IMR-90 (cell line): ENCODE measurements at places on chromosomes 3 and 15.

- no peak for DNase-seq
Measured at GRCh38 chr3:146530609-146531008, 13.8 kb downstream of the PLSCR1 start.

DNA sequence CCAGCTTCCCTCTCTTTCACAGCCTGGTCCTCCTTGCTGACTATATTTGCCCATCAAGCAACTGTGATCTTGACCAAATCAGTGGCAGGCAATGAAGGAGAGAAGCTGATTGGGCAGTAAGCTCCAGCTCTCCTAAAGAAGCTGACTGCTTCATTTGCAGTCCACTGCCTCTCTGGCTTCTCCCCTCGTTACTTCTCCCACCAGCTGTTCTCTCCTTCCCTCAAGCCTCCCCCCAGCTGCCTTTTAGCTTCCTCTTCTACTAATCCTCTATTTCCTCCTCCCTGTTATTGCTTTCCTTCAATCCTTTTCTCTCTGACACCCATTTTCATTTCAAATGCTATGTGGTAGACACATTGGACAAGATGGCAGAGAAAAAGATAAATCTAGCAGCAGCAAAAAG lies 474.7 kb upstream of the UBE2E2 start:
- no peak for DNase-seq

DNA sequence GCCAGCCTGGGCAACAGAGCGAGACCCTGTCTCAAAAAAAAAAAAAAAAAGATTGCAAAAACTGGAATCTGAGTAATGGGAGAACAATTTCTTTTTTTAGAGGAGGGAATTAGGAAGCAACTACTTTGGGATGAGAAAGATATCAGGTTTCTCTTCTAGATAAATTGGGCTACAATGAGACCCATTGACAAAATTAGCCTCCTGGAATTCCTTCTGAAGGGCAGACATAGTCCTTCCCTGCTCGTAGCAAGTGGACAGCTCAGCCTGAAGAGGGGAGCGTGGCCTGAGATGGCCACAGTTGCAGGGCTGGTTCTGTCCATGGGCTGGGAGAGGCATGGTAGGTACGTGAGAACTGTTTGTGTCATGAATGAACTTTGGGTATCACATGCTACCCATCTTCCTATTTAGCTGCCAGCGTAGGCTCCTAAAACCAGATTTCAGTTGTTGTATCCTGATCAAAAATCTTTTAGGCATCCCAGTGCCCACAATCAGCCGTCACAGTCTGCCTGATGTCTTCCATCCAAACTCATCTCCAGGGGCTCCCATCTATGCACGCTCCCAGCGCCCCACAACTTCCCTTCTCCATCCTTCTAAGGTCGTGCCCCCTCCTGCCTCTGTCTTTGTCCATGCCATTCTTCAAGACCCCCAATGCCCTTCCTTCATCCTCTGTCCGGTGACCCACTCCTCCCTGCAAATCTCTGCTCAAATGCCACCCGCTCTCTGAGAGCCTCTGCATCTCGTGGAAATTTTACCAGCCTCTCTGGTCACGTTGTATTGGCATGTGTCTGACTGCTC lies 92.0 kb upstream of the NR2E3 start:
- no peak for DNase-seq

DNA sequence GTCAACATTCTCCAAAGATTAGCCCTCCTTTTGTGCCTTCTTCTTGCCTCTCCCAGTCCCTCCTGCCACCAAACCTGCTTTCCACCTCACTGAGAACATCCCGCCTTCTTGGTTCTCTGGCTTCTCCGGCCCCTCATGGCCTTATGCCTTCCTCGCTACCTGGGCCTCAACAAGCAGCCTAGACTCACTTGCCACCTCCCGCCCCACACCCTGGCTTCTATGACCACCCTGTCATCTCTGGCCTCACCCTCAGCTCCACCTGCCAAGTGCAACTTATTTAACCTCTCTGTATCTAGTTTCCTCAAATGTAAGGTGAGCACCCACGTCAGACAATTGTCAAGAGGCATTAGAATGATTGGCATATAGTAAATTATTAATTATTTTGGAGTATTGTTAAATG lies 68.8 kb upstream of the MEX3B start:
- no peak for DNase-seq

- DNase-seq: no peak
Measured at GRCh38 chr3:184514171-184514490, 47.5 kb upstream of the EPHB3 start.

DNA sequence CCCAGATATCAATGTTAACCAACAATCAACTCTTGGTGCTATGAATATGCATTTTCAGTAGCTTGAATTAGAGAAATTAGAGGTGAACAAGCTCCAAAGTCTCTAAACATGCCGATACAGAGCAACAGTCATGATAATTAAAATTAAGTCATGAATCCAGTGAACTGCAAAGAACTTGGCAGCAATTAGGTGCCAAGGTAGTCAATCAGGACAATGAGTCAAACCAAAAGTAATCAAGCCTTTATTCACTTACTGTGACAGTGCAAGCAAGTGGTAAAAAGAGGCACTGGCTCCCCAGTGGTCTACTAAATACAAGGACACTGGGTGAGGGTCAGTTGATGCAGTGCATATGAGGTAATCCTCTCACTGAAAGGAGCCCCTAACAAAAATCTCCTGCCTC lies 1.8 kb downstream of the ZNF770 start:
- DNase-seq: no peak

- DNase-seq: no peak
Measured at GRCh38 chr15:65277015-65277414, 9.7 kb downstream of the PARP16 start.

- DNase-seq: no peak
Measured at GRCh38 chr3:4849136-4849535, 130.1 kb upstream of the BHLHE40 start.

DNA sequence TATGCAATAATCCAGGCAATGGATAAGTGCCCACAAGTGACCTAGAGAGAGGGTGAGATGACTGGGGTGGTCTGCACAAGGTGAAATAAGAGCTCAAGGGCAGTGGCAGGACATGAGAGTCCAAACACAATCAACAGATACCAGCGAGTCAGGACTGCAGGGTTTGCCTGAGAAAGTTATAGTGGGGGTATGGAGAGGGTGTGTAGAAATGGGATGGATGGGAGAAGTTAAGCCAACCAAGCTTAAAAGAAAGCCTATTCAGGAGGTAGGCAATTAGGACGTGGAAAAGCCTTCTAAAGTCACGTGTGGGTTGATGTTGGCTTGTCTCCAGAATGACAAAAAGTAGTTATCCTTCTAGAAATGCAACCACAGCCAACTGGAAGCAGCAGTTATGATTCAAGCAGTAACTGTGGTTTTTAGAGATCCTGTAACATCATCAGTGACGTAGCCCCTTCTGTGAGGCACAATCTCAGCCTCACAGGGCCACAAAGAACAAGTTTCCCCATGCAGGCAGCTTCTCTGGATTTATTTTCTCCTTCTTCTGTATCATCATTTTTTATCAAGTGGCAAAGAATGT lies 56.1 kb downstream of the FAM174B start:
- DNase-seq: peak; percentile 21

- DNase-seq: peak; percentile 27
Measured at GRCh38 chr3:16137044-16137443, 37.4 kb upstream of the GALNT15 start.

GRCh38 chr3:13204177-13204581 lies 130.9 kb upstream of the IQSEC1 start:
- DNase-seq: no peak

GRCh38 chr15:65305776-65306175 lies 1.3 kb downstream of the RNU5B-1 start:
- DNase-seq: no peak

DNA sequence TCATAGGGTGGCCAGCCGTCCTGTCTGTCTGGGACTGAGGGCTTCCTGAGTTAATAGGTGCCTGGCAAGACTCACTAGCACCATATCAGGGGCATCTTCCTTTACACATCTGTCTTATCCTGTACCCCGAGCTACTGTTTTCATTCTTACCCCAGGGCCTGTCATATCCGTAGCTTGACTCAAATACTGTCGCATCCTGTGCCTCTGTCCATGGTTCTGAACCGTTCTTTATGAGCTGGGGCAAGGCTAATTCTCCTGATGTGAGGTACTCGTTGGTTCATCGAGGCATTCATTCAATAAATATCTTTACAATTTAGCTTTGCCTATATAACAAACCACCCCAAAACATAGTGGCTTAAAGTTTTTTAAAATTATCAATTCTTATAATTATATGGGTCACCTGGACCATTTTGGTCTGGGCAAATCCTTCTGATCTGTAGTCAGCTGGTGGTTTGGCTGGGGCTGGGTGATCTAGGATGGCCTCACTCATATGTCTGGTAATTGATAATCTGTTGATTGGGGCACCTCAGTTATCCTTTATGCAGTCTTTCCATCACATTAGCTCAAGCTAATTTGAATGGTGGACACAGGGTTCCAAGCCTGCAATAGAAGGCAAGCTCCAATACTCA lies 121.2 kb downstream of the TLE3 start:
- DNase-seq: peak; percentile 41
